Stimulated activated CD4-positive, alpha-beta T cell treated with anti-CD3 and anti-CD28 coated beads, Interleukin-4, amount 100 ng/mL, for 24 hours (primary cell): ENCODE measurements at places on chromosomes 5 and 9.

DNA sequence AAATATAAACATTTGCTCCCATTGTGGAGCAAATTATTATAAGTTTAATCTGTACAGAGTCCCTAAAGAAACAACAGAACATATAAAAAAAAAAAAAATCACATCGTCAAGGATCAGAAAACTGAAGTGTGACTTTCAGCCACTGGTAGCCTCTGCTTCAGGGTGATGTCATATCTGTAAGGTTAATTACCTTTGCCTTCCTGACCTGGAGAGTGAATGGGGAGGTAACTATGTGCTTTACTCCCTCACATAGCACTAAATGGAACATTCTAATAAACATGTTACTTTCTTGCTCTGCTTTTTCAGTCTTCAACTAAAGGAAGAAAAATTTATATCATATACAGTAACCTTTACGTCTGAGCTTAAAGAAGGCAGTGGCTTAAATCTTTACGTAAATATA, 70.3 kb upstream of the TRPM3 start:
- no peak for DNase-seq

- no peak for DNase-seq
These were observed 277.7 kb downstream of the TMEM167A start for GRCh38 chr5:82799361-82800077.

GRCh38 chr9:129428864-129429577, 191.9 kb downstream of the C9orf50 start:
- no peak for DNase-seq

DNA sequence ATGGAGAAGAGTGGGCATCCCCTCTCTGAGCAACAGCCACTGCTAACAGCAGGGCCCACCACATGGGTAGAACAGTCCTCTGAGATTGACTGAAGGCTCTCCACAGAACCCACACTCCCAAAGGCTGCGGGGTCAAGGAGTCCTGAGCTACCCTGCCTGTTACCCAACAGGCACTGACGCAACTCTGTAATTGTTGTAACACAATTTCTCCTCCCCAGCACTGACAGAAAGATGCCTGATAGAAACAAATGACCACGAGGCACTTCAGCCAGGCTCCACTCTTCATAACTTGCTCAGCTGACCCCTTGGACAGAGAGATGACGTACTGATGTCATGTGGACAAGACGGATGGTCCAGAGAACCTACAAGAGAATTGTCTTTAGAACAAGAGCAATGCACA, 220.7 kb downstream of the SPOCK1 start:
- DNase-seq = no peak

DNA sequence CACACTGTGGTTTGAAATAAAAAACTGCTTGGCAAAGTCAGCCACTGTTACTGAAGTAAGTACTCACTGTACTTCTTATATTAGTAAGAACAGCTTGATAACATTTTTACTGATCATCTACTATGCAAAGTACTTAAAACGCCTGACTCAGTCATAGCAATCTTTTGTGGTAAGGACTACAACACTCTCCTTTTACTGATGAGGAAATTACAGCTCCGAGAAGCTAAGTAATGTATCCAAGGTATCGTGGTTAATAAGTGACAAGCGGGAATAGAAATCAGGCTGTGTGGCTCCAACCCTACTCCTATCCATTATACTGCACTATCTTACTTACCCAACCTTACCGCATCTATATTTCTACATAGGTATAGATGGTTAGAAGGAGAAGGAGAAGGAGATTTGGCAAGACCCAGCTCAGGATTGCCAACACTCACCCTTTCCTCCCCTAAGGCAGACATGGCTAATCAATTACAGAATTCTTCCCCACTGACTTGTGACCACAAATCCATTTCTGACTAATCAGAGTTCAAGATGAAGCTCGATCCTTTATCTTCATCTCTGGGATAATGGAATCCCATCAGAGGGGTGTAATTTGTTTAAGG, 281.4 kb downstream of the SPOCK1 start:
- no peak for DNase-seq

DNA sequence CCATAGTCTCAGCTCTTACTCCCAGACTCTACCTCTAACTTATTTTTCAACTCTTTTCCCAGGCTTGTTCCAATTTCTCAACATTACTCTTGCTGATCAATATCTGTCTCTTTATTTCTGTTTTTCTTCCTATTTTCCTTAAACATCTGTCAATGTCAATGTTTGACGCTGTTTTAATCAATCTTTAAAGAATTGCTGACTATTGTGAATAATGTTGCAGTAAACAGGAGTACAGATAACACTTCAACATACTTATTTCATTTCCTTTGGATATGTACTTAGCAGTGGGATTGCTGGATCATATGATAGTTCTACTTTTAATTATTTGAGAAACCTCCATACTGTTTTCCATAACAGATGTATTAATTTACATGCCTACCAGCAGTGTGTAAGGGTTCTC, 229.0 kb downstream of the TRIM36 start:
- no peak for DNase-seq

DNA sequence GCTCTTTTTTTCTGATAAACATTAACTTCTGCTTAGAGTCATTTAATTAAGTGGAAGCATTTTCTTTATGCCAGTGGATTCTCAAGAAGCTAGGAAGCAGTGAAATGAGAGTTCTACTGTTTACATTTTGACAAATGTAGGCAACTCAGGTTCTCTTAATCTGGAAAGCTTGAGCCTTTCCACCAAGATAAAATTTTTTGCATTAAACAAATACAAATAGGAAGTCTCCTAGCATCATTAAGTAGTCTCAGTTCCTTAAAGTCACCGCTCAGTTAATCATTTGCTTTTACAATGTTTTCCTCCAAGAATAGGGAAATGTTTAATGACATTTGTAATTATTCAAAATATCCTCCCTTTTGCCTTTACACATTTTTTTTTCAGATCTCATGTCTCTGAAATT, 290.4 kb upstream of the PDE4D start:
- no peak for DNase-seq

- no peak for DNase-seq
These were observed 5.9 kb downstream of the C9orf153 start for GRCh38 chr9:86253577-86253976.

- DNase-seq = no peak
These were observed 21.8 kb upstream of the RLN1 start for GRCh38 chr9:5361326-5362010.

DNA sequence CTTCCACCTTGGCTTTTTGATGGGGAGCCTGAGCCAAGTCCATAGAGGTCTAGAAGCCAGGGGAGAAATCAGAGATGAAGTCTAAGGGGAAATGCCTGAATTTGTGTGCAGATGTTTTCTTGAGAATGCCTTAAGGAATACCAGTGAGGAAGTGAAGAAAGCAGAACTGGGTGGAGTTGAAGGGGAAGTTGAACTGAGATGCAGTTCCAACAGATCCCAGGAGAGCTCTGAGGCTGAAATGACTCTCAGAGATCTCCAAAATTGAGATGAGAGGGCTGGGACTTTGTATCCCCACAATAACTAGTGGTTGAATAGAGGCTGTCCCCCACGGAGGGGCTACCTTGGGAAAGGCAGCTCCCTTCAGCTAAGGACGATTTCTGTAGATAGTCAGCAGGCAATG, 197.1 kb downstream of the ZNF462 start:
- DNase-seq = no peak

DNA sequence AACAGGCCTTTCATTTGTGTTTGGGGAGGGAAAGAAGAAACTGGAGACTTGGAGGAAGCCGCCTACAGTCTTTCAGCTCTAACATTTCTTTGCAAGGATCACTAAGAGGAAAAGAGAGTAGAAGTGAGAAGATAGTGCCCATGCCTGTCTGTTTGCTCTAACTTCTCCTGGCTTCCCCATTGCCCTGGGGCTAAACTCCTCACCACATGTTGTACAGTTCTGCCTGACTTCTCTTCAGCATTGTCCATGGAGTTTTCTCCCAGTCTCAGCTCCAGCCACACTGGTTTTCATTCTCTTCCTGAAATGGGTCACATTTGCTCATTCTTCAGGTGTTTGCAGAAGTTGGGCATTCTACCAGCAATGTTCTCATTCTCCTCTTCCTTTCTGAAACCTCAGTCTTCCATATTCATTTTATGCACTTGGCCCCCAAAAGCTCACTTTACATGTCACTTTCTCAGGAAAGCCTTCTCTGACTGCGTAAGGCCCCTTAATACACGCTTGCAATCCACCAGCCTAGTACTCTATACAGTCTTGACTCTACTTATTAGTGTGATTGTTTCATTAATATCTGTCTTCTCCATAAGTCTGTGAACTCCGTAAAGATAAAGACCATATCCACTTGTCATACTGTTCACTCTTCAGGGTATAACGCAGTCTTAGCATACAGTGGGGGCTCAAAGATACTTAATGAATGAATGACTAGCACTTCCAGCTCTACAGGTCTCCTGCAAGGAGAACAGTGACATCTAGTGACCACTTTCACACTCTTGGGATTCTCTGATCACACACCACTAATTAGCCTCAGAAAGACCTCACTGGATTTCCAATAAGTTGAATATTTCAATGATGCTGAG, 40.2 kb upstream of the TRIM32 start:
- DNase-seq = no peak

- no peak for DNase-seq
These were observed 279.1 kb downstream of the HSPA4 start for GRCh38 chr5:133330956-133331355.

DNA sequence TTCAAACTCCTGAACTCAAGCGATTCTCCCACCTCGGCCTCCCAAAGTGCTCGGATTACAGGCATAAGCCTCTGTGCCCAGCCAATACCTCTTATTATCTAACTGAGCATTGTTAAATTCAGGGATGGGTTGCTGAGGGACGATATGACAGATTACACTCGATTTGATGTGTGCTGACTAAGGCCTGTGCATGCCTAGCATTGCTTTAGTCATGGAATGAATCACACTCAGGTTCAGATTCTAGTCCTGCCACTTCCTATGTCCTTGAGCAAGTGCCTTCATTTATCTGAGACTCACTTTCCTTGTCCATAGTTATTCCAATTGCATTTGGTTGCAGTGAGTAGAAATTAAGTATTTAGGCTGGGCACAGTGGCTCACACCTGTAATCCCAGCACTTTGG, 19.5 kb downstream of the THBS4 start:
- DNase-seq = no peak

DNA sequence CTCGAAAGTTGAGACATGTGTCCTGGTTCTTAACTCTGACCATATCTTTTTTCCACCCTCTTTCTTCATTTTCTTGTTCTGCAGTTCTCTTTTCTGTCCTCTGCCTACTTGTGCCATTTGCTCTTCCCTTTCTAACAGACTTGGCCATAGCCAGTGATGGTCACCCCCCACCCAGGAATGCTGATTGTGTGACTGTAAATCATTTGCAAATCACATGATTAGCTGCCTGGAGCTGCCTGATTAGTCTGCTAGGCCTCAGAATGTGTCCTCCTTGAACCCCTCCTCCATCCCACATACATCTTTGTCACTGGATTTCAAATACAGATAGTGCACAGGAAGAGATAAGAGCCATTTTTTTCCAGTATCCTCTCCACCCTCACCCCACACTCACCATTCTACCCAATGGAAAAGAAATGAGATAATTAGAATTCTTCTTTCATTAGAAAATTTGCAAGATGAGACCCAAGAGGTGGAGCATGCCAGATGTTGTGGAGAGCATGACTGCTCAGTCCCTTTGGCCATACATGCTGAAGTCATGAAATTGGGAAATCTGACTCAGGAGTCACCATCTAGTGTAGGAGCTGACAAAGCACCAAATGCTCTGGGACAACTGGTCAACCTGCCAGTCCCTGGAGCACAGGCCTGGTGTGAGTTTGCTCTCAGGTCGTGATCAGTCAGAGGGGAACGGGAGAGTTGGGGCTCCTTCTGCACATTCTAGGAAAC, 538.2 kb downstream of the CCDC171 start:
- DNase-seq = no peak

GRCh38 chr5:4581289-4581688, 558.8 kb upstream of the ADAMTS16 start:
- DNase-seq = no peak

DNA sequence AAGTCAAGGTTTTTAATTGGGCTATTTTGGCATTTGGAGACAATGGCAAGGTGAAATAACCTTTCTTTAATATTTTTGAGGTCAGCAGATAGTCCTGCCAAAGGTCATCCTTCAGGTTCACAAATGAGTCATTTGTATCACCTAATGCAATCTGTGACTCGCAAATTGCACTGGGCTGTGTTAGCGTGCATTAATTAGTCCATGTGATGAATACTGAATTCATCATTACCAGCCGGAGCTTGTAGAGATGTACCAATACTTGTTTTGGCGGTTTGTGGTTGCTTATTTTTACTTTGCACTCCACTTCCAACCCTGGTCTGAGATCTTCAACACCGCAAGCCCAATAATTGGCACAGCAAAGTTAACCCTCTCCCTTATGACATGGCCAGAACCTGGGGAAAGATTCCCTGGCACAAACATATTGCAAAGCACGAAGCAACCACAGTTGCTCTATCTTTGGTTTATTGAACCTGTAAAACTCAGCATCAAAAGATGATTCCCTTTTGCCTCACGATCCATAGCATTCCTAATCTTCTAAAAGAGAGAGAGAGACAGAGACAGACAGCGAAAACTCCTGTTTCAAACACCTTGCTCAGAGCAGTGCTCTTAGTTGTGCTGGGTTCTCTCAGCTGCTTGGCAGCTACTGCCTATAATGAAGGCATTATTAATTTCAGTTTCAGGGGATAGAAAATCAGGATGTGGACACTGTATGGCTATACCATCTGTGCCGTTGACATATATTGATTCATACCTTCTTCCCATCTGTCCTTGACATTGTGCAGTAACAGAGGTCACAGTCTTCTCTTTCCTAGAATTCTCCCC, 178.1 kb downstream of the EBF1 start:
- no peak for DNase-seq

DNA sequence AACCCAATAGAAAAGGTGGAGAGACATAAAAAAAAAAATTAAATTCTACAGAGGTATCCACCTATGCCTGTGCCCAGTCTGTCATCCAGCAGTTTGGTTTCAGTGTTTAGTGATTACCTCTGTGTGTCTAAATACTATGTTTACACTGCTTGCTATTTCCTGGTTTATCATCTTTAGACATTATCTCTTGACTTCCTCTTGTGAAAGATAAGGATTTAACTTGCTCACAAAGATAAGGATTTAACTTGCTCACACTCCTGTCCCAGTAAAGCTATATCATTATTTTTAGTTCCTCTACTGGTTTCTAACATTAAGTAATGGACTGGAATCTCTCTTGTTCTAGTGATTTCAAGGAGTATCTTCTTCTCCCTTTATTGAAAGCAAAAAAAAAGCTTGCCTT, 53.9 kb upstream of the ZFR start:
- no peak for DNase-seq

- no peak for DNase-seq
These were observed 99.8 kb downstream of the ESM1 start for GRCh38 chr5:54885636-54886035.

- DNase-seq = no peak
These were observed 28.6 kb upstream of the NSMF start for GRCh38 chr9:137487454-137488326.
